ENCODE measurements at places on chromosomes 5 and 9. TPM values are rescaled to one million over a fixed set of nuclear protein-coding genes. Genes with fewer than 3 reads are reported as not detected.

DNA sequence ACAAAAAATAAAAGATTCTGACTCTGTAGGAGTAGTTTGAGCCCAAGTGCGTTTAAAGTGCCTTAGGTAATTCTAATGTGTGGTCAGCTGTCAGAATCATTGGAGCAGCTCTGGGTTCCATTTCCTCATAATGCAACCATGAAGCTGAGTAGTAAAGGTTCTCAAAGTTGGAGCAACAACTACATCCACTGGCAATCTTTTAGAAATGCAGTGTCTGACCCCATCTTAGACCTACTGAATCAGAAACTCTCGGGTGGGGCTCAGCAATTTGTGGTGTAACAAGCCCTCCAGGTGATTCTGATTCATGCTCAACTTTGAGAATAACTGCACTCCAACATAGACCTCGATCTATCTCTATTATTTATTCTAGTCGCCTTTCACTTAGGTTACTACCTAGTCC lies 7.6 kb upstream of the ALDH1A1 start:
- DNase-seq, result no peak

- DNase-seq, result no peak
These were observed 108.7 kb upstream of the PRLR start for GRCh38 chr5:35339006-35339405.

- DNase-seq, result no peak
These were observed 16.4 kb downstream of the BTNL9 start for GRCh38 chr5:181056431-181056830.

- peak; percentile 88 for DNase-seq
These were observed 198.3 kb downstream of the PLK2 start for GRCh38 chr5:58261605-58262004.

DNA sequence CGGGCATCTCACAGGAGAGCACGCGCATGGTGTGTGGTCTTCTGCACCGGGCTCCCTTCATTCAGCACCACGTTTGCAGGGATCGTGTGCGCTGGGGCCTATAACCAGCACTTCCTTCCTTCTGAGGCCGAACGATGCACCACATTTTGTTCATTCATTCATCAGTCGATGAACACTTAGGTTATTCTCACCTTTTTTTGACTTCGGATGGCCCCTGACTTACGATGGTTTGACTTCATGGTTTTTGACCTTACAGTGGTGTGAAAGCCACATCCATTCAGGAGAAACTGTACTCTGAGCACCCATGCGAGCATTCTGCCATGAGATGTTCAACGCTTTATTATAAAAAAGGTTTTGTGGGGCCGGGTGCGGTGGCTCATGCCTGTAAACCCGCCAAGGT lies 27.5 kb downstream of the TSPAN17 start:
- DNase-seq, result no peak

- DNase-seq, result no peak
These were observed 171.7 kb downstream of the ZNF608 start for GRCh38 chr5:124574521-124575436.

DNA sequence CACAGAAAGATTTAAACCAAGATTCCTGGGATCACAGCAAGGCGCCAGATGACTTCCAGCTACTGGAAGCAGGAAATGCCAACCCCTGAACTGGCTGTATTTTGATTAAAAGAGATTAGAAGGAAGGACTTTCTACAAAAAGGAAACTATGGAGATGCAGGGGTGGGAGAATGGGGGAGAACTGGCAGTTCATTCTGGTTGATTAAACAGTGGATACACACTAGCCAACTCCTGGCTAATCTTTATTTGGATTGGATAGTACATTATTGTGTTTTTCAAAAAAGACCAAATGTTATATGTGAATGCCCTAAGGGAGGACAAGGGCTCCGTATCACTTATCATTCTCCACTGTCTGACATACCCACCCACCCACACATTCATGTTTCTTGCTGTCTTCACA lies 93.2 kb downstream of the CDO1 start:
- no peak for DNase-seq

Gene PCDHGA8
- 0.86 TPM for total RNA-seq

Gene FABP6
- total RNA-seq, result not detected

Gene MAP1B
- 149 TPM for total RNA-seq

Gene FOXD4L6
- not detected for total RNA-seq

Gene KIF24
- total RNA-seq, result 1.1 TPM

Data from GM23248 (cell line).